Heart right ventricle (tissue), 16 donors: ENCODE measurements at places on chromosomes 12 and 14. TPM values are rescaled to one million over a fixed set of nuclear protein-coding genes. Genes with fewer than 3 reads are reported as not detected.
A peak's percentile ranks its signal among the peaks of the same experiment; 100 is the strongest.

Gene PLEKHG7
- total RNA-seq = not detected

Gene PPP4R4
- 0.31 TPM for total RNA-seq

Gene GPD1
- 14.8 TPM for total RNA-seq

Gene NKX2-1
- total RNA-seq = not detected

Gene C12orf50
- total RNA-seq = not detected

Gene RPS6KL1
- 27.0 TPM for total RNA-seq

Gene SNRNP35
- total RNA-seq = 29.8 TPM

Gene KLRC1
- total RNA-seq = 0.90 TPM

Gene TESPA1
- total RNA-seq = 0.29 TPM

Gene OTOGL
- total RNA-seq = 0.56 TPM

Gene GAPDH
- total RNA-seq = 4,373 TPM

- DNase-seq = no peak
Measured at GRCh38 chr12:11849757-11850504, 200.5 kb downstream of the ETV6 start.

GRCh38 chr14:73269729-73270531, 32.6 kb downstream of the PAPLN start:
- peak; percentile 67 for DNase-seq

- no peak for DNase-seq
Measured at GRCh38 chr14:68817506-68818212, 24.8 kb upstream of the ZFP36L1 start.

GRCh38 chr14:95515596-95516552, 576 bp downstream of the SYNE3 start:
- DNase-seq = peak; percentile 77

GRCh38 chr14:74478996-74479635, 14.0 kb downstream of the NPC2 start:
- DNase-seq = no peak

DNA sequence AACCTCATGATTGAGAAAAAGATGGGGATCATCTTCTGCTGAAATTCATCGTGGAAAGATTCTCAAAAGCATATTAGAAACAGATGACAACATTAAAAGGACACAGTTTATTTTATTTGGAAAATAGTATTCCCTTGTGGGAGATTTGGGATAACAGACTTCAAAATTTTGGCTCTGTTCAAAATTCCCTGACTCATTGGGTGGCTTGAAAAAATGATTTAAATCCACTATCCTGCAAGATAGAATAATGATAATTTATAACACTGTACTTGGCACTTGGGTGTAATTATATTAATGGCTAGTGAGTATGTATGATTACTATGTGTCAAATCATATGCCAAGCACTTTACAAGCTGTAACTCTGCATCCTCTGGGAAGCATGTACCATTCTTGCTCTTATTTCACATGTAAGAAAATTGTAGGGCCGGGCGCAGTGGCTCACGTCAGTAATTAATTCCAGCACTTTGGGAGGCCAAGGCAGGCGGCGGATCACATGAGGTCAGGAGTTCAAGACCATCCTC, 128.8 kb downstream of the LMNTD1 start:
- DNase-seq = no peak

DNA sequence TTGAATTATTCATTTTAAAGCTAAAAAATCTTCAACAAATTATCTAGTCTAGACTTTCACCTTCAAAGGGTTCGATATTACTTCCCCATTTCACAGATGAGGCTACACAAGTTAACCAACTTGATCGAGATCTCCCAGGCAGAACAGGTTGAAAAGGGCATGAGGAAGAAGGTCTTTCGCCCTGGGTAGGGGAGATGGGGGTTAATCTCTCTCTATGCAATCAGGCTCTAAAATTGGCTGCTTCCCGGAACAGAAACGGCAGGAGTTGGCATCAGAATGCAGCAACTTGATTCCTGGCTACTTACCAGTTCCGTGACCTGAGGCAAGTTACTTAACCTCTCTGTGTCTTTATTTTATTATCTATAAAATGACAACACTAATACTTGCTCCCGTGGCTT, 2.4 kb upstream of the CISTR start:
- DNase-seq = no peak

DNA sequence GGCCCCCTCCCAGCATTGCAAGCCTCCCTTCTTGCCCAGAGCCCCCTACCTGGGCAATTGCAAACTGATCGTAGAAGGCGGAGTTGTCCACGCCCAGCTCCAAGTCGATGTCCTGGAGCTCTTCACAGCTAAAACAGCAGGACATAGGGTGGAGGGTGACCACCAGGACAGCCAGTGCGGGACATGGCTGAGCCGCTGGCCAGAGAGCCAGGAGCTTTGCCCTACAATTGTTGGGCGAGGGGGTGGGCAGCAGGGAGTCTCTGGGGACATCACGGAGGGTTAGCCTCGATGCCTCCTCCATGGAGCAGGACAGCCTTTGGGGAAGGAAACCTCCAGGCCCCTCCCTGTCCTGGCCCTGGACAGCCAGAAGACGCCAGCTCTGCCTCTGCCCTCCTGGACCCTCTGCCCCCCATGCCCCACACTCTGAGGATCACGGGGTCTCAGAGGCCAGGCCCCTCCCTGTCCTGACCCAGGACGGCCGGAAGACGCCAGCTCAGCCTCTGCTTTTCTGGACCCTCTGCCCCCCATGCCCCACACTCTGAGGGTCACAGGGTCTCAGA, 9.4 kb downstream of the TMEM179 start:
- no peak for DNase-seq

- no peak for DNase-seq
Measured at GRCh38 chr12:52014567-52015530, 8.1 kb downstream of the TAMALIN start.

DNA sequence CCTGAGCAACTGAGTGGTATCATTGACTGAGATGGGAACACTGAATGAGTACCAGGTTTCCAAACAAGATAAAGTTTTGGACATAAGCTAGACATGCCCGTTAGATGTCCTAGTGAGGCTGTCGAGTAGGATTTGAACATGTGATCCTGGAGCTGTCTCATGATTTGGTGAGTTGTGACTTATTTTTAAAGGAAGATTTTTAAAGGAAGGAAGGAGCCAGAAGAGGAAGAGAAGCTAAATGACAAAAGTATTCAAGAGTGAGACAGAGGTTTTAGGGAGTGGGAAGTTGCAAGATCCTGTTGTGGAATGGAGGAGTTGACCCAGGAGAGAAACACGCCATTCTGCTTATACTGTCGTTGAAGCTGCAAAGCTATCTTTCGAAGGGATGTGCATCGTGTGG, 82.1 kb downstream of the SAMD4A start:
- DNase-seq = no peak

DNA sequence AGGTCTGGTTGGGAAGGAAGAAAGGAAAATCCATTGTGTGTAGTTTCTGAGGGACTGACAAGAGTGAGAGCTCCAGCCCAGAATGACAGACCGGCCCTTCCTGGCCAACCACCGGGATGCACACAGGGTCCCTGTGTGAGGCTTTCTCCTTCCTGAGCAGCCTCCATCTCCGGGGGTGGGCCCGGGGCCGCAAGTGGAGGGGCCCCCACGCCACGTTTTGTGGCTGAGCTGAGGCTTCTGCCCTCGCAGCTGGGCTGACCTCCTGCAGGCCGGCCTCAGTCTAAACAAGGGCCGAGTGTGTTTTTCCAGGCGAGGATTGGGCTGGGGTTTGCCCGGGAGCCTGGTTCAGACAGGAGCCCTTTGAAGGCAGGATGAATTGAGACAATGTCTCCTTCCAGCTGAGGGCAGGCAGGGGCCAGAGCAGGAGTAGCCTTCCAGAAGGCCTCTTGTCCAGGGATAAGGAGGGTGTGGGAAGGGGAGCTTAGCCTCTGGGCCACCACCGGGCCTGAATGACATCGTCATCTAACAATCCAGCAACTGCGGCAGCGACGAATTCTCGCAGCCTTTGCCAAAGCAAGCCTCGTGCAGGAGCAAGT, 96.5 kb upstream of the NCOR2 start:
- no peak for DNase-seq

DNA sequence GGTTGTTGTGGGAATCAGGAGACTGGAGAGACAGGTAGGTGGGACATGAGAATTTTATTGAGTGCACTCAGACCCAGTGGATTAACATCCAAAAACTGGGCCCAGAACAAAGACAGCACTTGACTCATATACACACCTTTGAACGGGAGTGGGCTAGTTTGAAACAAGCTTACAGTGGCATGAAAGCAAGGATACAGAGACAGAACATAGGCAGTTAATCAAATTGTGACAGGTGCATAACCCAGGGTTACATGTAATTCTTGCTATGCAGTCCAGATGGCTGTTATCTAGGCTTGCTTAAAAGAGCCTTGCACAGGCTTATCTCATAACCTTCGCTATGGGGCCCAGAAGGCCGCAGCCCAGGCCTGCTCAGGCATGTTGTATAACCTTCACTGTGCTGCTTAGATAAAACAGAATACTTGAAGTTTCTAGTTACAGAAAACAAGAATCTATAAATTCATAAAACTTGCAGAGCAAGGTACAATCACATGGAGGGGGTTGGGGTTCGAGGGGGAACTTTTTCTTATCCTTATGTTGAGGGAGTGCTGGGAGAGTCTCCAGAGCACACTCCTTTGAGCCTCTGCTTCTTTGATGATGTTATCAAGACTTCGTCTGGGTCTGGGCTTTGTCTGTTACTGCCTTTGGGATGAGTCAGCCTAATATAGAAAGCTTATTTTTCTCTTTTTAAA, 81.7 kb downstream of the TNFAIP2 start:
- DNase-seq = no peak

DNA sequence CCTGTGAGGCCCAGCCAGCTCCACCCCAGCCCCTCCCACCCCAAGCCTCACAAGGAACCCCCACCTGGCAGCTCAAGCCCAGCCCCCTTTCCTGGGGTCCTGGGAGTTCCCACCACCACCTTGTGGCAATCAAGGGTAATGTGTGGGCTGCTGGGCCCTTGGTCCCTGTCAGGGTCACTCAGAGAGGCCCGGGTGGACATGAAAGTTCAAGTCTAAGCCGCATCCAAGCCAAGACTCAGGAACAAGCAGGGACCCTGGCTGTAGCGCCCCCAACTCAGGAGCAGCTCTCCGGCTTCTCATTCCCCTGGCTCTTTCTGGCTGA, 106.4 kb upstream of the C14orf180 start:
- no peak for DNase-seq

DNA sequence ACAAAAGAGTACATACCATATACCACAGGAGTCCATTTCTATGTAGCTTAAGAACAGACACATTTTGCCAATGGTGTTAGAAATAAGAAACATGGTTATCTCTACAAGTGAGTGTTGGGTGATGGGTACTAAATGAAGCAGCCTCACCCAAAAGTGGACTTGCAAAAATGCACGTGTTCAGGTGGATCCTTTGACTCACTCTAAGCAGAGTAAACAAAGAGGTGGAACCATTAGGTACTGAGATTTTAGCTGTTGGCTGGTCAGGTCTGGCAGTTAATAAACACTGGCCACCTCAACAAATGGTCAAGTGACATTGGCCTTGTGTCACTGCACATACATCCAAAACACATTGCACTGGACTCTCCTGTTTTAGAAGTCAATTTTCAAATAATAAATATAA, 27.6 kb downstream of the EVL start:
- no peak for DNase-seq

- no peak for DNase-seq
Measured at GRCh38 chr14:68794851-68795596, 2.2 kb upstream of the ZFP36L1 start.

DNA sequence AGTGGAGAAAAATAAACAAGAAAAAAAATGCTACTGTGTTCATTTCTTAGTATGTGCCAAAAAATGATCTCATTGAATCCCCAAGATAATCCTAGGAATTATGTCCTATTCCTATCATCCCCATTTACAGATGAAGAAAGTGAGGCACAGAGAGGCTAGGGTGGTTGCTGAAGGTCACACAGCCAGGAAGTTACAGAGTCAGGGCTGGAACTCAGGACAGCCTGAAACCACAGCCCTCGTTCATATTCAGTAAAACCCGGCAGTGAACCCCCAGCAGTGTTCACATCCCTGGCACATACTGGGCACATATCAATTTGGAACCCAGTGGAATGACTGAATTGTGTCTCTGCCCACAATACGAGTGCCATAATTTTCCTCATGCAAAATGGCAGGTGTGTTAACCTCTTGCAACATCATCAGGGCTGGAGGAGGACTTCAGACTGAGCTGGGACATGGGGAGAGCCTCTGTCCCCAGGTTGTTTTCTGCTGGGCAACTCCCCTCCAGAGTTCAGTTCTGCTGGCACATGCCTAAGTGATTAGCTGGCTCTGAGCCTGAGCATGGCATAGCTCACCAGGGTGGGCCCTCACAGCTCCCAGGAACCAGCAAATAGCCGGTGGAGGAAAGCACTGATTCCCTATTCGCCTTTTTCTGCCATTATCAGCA, 2.0 kb upstream of the PPP1CC start:
- no peak for DNase-seq

- DNase-seq = no peak
Measured at GRCh38 chr14:30610787-30611343, 11.3 kb upstream of the SCFD1 start.

DNA sequence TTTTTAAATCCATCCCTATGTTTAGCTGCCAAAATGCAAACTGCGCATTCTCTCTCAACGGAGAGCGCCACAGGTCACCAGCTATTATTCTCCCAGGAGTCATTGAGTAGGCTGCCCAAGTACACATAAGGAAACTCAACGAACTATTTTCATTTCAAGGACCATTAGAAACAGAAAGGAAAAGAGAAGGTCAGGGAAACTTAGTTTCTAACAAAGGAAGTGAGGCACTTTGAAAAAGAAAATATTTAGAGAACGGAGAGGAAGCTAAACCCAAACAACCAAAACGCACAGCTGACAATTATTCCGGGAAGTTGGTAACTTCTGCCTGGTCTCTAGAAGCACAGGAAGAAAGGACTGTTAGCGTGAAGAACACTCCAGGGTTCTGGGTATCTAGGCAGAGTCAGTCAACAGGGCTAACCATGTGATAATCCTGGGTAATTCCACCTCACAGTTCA, 23.5 kb downstream of the GPHB5 start:
- DNase-seq = no peak

- no peak for DNase-seq
Measured at GRCh38 chr14:33879684-33880286, 71.1 kb downstream of the EGLN3 start.

DNA sequence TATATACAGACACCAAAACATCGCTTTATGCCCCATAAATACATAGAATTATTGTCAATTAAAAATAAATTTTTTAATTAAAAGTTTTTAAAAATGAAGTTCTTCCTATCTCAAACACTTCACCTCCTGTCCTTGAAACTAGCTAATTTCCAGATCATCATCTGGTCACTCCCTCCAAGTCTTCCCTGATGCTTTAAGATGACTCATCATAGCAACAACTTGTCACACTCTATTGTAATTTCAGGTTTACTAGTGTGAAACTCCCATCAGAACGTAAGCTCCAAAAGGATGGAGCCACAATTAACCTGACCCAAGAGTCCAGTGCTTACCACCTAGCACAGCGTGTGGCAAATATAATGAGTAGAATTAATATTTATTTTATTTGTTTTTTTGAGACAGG, 16.3 kb downstream of the GXYLT1 start:
- DNase-seq = no peak

GRCh38 chr14:61923348-61923747, 161.1 kb downstream of the SNAPC1 start:
- DNase-seq = no peak

- DNase-seq = no peak
Measured at GRCh38 chr14:80628547-80628946, 313.0 kb downstream of the CEP128 start.

- no peak for DNase-seq
Measured at GRCh38 chr12:79439175-79439825, 251.5 kb downstream of the PAWR start.
